ENCODE measurements at places on chromosomes 5 and 9.

DNA sequence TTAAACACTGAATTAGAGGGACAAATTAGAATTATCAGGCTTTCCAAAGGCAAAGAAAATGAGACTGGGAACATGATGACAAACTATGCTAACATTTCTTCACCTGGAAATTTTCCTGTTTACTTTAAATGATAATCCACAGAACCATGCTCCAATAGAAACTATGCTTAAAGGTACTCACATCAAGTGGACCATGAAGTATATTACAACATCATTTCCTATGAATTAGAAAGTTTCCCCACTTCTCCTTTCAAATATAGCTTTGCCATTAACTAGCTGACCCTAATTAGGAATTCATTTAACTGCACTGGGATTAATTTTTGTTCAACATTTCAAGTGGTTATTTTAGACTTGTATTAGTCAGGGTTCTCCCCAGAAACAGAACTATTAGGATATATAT is 81.4 kb downstream of the DTWD2 start:
- DNase-seq = no peak

GRCh38 chr9:128703616-128704355 is 1.5 kb downstream of the PKN3 start:
- no peak for DNase-seq

- no peak for DNase-seq
Observed at GRCh38 chr5:133243196-133243595, 191.4 kb downstream of the HSPA4 start.

- no peak for DNase-seq
Observed at GRCh38 chr5:90657030-90657429, 98.4 kb downstream of the ADGRV1 start.

GRCh38 chr9:656926-657568 is 184.4 kb upstream of the DMRT1 start:
- DNase-seq = no peak

GRCh38 chr5:88660264-88660946 is 222.6 kb downstream of the MEF2C start:
- DNase-seq = no peak

DNA sequence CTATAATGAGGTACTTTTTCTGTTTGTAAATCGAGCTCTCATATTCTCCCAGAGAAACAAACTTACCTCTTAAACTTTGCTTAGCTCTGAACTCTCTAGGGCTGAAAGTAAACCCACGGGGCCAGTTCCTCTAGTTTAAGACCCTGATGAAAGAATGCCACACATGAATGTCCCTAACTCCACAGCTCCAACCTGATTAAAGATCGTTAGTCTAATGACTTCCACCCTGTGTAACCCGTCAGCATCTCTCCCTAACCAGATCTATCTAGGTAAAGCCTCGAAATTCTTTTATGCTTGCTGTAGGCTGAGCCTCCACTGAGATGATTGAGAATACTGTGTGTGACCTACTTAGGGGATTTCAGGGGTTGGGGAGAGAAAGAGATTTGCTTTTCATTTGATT is 27.0 kb downstream of the ADRA1B start:
- no peak for DNase-seq

DNA sequence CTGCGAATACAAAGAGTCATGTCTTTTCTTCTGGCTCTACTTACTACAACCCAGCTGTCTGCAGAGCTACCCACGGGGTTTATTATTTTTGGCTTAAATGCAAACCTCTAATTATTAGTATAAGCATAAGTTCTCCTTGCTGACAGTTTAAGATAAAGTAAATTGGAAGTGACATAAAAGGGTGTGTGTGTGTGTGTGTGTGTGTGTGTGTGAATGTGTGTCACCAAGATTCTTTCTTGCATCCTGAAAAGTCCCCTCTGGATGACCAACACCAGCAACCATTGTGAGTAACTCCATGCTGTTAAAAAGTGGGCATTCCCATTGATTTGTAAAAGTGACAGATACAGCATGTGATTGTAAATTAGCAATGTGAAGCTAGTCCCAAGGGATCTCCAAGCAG is 803.8 kb upstream of the ZNF608 start:
- peak; percentile 7 for DNase-seq

GRCh38 chr5:36655161-36655560 is 48.8 kb downstream of the SLC1A3 start:
- no peak for DNase-seq

GRCh38 chr9:98479967-98480847 is 224.8 kb upstream of the TBC1D2 start:
- DNase-seq = no peak

GRCh38 chr9:138050472-138051330 is 173.1 kb downstream of the CACNA1B start:
- DNase-seq = no peak

DNA sequence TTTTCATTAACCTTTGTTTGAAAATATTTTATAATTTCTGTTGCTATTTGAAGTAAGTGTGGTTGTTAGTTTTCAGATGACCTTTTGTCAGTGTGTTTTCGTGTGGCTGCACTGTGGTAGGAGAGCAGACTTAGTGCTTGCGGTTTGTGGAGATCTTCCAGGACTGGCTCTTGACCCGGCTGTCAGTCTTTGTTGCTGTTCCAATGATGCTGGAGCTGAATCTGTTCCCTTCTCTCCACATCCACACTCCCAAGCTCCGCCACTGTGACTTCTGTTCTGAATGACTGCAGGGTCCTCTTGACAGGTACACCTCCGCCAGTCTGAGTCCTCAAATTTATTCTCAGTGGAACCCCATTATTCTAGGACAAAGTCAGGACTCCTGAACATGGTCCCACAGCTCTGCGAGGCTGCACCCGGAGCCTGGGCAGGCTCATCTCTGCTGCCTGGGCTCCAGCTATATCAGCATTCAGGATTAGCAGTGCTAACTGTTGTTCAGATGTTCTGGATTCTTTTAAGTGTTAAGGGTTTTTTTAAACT is 126.0 kb downstream of the WNK2 start:
- DNase-seq = no peak

Measured in glomerular endothelial cell (primary cell).